ENCODE measurements at places on chromosomes 4 and X.

- DNase-seq: no peak
Observed at GRCh38 chr4:79763486-79764075, 309.4 kb downstream of the ANTXR2 start.

DNA sequence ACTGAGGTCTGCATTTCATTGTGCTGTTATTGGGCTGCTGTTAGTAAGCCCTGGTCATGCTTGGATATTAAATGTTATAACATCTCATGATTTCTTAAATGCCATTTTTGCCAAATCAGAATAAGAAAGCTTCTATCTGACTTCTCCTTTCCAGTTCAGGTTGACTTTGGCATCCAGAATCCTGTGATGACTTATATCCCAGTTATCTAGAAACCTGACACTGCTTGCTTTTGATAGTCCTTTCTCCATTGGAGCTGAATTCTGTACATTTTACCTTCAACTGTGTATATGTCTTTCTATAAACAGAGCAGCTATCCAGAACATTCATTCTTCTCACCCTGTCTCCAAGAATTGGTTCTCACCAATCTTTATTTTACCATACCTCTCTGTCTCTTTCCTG is 257.7 kb upstream of the GNPDA2 start:
- DNase-seq: no peak

DNA sequence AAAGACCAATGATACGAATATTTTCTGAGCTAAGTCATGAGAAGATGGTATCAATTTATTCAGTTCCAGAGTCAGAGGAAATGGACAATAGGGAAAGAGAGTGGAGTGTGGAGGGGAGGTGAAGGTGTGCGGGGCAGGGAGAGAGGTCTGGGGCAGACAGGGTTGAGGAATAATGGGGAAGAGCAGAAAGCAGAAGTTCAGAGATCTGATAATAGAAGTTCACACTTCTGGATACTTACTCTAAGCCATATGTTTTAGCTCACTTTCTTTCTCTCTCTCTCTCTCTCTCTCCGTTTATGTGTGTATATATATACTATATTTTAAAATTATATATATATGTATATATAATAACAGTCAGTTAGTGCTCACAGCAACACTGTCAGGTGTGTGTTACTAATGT is 40.4 kb downstream of the FOXR2 start:
- DNase-seq: no peak

DNA sequence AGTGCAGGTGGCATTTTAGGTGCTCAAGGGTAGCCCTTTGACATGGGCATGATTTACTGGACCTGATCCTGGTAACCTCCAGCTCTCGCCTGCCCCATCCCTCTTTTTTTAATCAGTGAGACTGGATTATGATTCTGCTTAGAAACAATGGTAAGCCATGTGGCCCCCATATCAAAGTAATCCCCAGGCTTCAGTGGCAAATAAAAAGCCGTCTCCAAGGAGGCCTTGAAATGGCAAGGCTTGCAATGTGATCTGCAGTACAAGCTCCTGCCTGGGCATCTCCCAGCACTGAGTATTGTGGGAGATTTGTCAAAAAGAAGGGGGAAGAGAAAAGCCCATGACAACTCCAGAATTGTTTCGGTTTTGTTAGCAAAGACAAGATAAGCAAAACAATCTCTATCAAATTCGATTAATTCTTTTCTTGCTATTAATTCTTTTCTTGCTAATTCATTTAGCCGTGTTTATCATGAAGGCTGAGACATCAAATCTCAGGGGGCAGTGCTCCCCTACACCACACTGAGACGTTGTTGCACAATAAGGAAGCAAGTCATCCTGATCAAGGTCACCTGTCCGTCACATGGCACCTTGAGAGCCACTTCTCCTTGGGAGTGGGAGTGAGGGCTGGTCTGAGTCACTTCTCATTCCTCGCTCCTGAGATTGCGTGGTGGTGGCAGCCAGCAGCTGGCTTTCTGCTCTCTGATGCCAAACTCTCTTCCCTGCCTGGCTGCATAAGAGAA is 312.7 kb upstream of the GATB start:
- DNase-seq: no peak

DNA sequence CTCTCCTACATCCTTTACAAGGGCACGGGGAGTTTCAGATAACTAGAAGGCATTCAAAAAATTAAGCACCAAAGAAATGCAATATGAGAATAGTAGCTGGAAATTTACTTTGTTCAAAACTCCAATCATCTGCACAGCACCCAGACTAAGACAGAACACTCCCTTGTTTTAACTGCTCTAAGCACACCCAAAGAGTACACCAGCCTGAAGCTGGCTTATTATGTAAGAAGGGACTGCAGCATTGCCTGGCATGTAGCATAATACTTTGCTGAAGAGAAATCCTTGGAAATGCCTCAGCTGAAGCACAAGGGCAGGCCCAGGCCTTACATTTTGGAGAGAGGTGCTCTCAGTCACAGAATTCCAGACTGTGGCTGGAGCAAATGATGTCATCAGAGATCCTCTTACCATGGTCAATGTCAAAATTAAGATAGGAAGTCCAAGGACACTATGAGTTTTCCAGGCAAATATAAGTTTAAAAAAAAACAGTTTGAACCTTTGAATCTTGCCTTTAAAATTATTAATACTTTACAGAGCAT is 14.8 kb downstream of the ARHGEF6 start:
- DNase-seq: no peak

- DNase-seq: no peak
Observed at GRCh38 chr4:16764622-16765021, 133.8 kb downstream of the LDB2 start.

GRCh38 chr4:185532795-185533324 is 2.4 kb downstream of the PDLIM3 start:
- DNase-seq: no peak

GRCh38 chrX:15931362-15931761 is 76.7 kb upstream of the AP1S2 start:
- no peak for DNase-seq

All from NCI-H1417 treated with DMSO at 0.1 percent for 48 hours (cell line).